ENCODE measurements at places on chromosomes 1 and 21.

GRCh38 chr1:41245659-41246058 lies 3.6 kb upstream of the SCMH1 start:
- no peak for DNase-seq

DNA sequence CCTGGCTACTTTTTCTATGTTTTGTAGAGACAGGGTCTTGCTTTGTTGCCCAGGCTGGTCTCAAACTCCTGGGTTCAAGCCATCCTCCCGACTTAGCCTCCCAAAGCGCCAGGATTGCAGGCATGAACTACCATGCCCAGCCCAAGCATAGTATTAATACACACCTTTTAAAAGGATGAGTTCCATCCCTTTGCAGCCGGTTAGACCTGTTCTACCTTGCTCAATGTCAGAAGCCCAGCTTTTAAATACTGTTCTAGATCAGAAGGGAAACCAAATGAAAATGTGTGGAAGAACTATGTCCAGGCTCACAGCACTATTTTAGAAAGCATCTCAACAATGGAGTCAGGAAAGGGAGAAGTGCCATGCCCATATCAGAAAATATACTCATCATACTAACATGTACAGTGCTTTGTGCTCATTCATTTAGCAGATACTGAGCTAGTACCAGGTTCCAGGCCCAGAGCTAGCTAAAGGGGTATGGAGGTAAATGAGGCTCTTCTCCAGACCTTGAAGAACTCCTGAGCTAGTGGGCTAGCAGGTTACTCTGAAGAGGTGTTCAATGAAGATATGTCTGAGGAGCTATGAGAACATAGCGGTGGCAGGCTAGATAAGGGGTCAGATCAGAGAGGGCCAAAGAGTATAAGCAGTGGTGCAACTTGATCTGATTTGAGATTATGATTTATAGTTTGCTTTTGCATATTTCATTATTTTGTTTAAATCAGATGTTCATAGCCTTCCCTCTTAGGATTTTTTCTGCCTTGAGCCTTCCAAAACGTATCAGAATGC lies 78.2 kb downstream of the RNF220 start:
- DNase-seq, result no peak

DNA sequence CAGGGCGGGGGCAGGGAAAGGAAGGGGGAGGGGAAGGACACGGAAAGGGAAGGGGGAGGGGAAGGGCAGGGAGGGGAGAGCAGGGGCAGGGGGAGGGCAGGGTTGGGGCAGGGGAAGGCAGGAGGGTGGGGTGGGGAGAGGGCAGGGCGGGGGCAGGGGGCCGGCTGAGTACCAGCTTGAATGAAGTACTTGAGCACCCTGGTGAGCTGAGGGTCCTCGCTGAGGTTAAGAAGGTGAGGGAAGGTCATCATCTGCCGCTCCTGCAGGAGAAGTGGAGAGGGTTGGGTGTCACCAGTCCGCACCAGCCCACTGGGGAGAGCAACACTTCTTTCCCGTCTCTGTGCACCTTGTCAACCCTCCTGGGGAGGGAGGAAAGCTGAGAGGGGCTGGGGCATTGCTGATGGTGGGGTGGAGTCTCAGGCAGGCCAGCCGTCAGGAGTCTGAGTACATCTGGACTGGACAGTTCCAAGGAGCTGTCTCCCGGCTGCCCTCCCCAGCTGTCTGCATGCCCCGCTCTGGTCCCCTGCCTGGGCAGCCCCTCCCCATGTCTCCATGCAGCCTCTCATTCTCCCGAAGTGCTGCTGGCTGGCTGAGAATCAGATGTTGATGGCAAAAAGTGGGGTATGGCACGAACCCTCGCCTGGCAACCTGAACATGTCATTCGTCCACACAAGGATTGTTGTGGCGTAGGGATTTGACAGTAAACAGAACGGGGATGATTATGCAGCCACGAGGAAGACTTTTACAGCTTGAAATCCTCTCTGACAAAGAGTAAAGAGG lies 70.0 kb downstream of the SCCPDH start:
- DNase-seq, result no peak

DNA sequence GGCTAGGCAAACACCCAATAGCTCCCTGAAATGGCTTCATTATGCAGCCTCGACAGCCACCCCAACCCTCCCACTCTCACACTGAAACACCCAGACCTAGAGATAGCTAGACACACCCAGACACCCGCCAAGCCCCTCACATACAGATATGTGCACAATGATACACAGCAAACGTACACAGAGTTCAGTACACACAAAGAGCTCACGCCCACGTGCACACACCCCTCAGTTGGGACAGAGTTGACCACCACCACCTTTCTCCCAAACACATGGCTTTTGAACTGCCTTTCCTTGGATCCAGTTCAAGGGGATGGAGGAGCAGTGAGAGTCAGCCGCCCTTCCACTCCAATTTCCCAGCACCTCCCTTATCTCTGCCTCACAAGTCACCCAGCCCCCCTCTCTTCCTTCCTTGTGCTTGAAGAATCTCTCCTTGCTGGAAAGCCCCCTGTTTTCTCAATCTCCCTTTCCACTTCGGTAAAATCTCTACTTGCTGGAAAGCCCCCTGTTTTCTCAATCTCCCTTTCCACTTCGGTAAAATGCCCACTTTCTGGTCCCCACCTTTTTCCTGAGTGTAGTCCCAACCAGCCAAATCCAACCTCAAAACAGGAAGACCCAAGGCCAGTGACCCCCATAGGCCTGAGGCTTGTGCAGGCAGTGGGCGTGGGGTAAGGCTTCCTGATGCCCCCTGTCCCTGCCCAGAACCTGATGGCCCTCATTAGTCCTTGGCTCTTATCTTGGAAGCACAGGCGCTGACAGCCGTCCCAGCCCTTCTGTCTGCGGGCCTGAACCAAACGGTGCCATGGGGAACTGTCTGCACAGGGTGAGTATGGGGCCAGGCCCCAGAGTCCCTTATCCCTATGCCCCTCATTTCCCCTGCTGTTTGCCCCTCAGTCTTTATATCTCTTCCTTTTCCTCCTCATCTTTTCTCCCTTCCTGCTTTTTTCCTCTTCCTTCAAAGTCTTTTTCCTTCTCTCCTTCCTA lies at the start of gene ACKR1:
Gene ACKR1 (plus strand): TSS at position 715 of the 981 bp plus-strand sequence. CDS start 85 bp downstream, at position 800.
- DNase-seq, result no peak

GRCh38 chr1:11507309-11507708 lies 28.4 kb downstream of the DISP3 start:
- no peak for DNase-seq

DNA sequence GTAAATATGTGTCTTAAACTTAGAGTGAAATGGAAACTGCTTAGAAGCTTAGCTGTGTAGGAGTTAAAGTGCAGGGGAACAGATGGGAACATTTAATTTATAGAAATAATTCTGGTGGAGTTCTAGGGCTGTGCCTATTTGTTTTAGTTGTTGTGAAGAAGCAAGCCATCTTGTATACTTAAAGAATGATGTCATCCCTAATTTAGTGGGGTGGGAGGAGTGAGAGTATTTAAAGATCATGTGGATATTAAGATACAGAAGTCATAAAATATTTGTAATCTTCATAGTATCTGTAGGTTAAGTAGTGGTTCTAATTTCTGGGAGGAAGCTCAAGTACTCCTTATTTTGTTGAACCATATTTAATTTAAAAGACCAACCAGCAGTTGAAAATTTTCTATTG lies 41.5 kb downstream of the BACH1 start:
- DNase-seq, result no peak

GRCh38 chr21:41653954-41654491 lies 112.8 kb downstream of the RIPK4 start:
- DNase-seq, result no peak

DNA sequence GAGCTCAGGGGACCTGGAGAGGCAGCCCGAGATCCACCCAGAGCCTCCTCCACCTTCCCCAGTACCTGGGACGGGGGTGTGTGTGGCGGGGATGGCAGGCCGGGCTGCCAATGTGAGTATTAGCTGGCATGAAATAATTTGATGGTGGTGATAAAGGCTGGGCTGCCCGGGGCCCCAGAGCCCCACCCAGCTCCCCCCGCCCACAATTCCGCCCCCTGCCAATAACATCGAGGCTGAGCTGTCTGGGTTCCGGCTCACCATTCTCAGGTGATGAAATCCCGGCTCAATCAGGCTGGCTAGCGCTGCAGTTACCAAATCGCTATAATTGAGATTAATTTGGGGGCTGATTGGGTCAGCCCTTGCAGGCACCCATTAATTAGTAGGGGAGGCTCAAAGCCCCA lies 103.8 kb upstream of the CASZ1 start:
- no peak for DNase-seq

DNA sequence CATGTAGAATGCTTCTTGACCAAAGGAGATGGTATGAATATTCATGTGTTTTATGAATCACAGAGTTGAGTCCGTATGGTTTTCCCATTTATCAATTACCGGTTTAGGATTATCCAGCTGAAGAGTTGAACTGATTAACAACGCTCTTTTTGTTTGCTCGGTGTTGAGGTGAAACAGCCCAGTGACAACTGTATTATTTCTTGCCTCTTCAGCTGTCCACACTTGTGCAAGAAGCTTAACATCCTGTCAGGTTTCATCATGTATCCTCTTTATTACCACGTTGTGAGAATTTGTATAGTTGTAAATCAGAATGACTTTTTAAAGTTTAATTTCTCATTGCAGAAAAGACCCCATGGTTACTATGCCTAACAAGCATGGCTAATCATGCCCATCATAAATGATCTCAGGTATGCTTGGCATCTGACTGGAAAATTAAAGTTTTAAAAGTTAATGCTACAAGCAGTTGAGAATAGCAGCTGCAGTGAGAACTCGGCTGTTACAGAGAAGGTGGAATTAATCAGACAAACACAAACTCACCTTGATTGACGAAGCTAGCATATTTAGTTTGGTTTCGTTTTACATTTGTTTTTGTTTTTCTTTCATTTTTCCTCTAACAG lies 563.2 kb upstream of the ADGRL2 start:
- no peak for DNase-seq

DNA sequence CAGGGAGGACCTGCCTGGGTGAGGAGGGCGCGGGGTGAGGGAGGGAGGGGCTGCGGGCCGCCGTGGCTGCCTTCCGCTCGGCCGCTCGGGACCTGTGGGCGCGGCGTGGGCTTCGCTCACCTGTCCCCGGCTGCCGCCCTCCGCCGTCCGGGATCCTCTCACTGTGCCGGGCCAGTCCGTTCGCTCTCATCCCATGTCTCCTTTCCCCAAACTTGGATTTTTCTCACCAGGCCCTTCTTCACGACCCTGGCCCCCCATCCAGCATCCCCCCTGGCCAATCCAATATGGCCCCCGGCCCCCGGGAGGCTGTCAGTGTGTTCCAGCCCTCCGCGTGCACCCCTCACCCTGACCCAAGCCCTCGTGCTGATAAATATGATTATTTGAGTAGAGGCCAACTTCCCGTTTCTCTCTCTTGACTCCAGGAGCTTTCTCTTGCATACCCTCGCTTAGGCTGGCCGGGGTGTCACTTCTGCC lies 362 bp downstream of the ZBTB48 start:
- no peak for DNase-seq

GRCh38 chr1:165565751-165566490 lies 22.1 kb downstream of the LRRC52 start:
- DNase-seq, result no peak

GRCh38 chr1:46285730-46286477 lies 17.5 kb downstream of the LRRC41 start:
- DNase-seq, result no peak

DNA sequence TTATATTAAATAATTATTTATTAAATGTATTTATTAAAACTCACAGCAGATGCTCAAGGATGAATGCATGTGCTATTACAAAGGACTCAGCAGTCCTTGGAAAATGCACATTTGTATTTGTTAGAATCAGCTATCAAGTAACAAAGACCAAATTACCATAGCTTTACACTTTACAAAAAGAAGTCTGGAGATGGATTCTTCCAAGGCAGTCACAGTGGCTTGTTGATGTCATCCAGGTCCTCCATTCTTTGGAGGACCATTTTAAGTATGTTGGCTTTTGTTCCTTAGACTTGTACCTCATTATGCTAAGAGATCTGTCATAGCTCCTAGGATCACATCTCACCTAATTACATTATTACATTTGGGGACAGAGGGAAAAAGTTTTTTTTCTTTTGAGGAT lies 63.4 kb downstream of the NTMT2 start:
- DNase-seq, result no peak

DNA sequence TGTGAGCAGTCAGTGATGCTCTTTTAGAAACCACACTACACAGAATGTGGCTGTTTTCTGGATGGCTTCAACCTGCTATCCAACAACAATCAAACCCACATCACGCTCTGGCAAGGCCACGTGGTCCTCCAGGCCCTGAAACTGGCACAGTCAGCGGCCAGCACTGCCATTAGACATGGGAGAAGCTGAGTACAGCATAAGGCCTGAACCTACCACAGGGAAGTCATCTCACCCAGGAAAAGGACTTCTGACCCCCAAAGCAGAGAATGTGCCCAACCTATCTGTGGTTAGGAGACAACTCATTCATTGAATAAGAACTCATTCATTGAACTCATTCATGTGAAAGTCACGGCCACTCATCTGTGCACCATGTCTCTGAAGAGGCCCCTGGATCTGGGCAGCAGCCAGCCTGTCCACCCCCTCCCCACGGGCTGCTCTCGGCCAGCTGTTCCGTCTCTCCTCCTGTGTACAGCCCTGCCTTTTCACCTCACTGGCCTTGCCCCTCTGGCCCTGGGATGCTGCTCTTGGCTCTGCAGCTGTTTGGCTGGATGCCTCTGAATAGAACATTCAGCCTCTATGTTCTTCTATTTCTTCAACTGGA lies 41.1 kb downstream of the C1orf198 start:
- DNase-seq, result no peak

DNA sequence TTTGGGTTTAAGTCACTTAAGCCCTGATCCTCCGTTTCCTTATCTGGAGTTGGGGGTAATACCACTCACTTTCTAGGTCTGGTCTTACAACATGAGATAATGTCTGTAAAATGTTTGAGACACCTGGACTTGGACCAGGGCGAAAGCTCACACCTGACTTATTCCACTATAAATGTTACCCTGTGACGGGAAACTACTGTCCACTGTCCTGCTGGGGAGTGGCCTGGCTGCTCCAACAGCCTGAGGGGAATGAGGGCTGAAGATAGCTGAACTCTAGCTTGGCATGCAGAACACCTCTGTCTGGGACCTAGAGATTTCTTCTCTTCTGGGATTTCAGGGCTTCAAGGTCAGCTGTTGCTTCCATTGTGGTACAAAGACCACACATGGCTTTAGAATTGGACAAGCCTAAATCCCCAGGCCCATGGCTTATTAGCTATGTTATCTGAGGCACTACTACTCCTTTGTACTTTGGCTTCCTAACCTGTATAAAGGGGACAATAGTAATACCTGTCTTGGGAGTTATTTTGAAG lies 9.5 kb upstream of the A3GALT2 start:
- no peak for DNase-seq

DNA sequence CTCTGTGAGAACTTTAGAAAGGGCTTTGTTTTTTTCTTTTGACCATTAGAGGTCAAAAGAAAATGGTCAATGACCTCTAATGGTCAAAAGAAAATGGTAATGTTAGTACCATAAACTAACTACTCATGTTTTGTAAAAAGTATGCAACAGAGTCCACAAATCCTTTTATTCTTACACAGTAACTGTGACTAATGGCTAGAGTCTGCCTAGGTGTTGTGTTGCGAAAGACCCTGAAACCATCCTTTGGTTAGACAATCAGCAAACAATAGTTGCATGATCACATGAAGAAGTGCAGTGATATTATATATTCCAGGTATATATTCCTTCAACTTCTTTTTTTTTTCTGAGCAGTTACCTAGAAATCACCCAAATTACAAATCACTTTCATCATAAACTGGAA lies 40.9 kb downstream of the NEGR1 start:
- no peak for DNase-seq

- DNase-seq, result no peak
These were observed 639 bp downstream of the NUP133 start for GRCh38 chr1:229507502-229507901.
